ENCODE measurements at places on chromosomes 13 and 19. TPM values are rescaled to one million over a fixed set of nuclear protein-coding genes. Genes with fewer than 3 reads are reported as not detected.

GRCh38 chr13:100461309-100462030 lies 127.1 kb downstream of the GGACT start:
- no peak overlapping the region for H3K27ac ChIP-seq
- no peaks in the 10 kb centered on the region for H3K27me3 ChIP-seq
- H3K36me3 ChIP-seq, result no peaks in the 10 kb centered on the region
- DNase-seq, result no peak
- no peak overlapping the region for H3K4me3 ChIP-seq

DNA sequence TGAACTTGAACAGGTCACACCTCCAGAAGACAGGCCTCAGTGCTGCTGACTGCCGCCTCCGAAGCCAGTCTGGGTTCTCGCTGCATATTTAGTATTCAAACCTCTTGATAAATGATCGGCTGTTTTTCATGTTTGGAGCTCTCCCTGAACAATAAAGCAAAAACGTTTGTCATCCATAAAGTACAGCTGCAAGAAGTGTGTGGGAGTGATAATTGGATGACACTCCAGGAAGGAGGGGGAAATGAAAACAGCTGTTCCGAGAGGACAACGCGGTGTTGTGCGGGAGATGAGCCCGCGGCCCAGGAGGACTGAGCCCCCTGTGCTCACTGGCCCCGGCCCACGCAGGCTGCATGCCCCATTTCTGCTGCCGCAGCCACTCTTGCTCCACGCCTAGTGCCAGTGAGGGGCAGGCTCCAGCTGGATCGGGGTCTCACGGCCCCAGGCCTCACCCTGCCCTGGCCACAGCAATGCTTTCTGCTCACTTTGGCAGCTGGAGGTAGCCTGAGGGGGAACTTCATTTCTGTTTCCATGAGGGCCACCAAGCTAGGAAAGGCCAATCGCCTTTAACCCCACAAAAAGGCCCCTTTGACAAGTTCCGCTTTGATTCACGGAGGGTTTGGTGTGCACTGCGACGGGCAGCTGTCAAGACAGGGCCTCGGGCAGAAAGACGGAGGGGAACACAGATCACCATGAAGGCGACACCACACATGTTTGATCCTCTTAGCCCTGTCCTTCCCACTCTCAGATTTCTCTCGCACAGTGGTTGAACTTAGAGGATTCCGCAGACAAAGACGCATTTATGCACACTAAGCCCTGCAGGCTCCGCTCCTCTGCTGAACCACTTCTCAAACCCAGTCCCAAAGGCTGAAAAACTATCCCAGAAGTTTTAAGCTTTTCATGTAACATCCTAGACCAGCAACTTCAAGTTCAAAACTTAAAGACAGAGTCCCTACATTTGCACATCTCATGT lies 537.6 kb downstream of the EFNB2 start:
- DNase-seq, result no peak
- H3K36me3 ChIP-seq, result no peaks in the 10 kb centered on the region
- no peaks in the 10 kb centered on the region for H3K27me3 ChIP-seq
- no peak overlapping the region for H3K27ac ChIP-seq

DNA sequence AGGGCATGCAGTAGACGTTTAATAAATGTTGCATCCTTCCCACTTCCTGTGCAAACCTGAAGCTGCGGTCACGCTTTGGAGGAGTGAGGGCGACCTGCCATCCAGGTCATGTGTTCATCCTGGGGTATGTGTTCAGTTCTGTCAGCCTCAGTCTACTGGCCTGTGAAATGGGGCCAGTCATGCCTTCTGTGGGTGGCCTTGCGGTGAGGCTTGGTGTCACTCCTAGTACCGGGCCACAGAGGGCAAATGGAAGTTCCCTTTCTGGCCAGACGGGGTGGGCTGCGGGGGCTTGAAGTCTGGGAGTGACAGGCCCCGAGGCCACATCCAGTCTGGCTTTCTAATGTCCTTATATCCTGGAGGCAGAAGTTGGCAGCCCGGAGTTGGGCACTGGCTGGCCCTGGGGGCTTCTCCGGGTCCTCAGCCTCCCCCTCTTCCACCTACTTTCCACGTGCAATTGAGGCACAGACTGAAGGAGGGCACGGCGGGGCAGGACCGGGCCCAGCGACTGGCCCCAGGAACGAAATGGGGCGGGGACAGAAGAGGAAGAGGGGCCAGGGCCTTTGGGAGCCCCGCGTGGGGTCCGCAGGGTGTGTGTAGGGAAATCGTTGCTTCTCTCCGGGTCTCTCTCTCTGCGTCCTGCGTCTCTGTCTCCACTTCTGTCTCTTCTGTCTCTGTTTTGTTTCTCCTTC lies 11.1 kb downstream of the PDE4A start:
- no peaks in the 10 kb centered on the region for H3K27me3 ChIP-seq
- DNase-seq, result no peak
- peak overlapping the region; percentile 75 for H3K4me3 ChIP-seq
- H3K4me1 ChIP-seq, result peaks cover 31% of the 10 kb centered on the region

DNA sequence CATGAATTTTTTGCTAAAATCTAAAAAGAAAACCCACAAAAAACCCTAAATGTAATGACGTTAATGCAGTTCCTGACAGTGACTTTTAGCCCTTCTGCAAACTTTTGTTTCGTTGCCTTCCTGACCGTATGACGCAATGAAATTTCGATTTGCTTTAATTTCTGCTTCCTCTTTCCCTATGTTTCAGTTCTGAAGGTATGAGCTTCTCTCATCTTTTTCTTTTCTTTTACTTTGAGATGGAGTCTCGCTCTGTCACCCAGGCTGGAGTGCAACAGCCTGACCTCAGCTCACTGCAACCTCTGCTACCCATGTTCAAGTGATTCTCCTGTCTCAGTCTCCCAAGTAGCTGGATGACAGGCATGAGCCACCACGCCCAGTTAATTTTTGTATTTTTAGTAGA lies 6.1 kb upstream of the LILRA5 start:
- peaks cover 38% of the 10 kb centered on the region for H3K27me3 ChIP-seq
- no peak for DNase-seq
- H3K36me3 ChIP-seq, result no peaks in the 10 kb centered on the region
- H3K4me3 ChIP-seq, result no peak overlapping the region

- H3K4me3 ChIP-seq, result no peak overlapping the region
- no peak for DNase-seq
- H3K36me3 ChIP-seq, result no peaks in the 10 kb centered on the region
Measured at GRCh38 chr19:27734496-27735220, 1478.3 kb downstream of the UQCRFS1 start.

GRCh38 chr19:7869453-7869909 lies 4.7 kb downstream of the PRR36 start:
- H3K27me3 ChIP-seq, result peaks cover 62% of the 10 kb centered on the region
- H3K27ac ChIP-seq, result peak overlapping the region; percentile 28
- no peaks in the 10 kb centered on the region for H3K36me3 ChIP-seq
- H3K4me1 ChIP-seq, result peaks cover 12% of the 10 kb centered on the region
- DNase-seq, result peak; percentile 66

DNA sequence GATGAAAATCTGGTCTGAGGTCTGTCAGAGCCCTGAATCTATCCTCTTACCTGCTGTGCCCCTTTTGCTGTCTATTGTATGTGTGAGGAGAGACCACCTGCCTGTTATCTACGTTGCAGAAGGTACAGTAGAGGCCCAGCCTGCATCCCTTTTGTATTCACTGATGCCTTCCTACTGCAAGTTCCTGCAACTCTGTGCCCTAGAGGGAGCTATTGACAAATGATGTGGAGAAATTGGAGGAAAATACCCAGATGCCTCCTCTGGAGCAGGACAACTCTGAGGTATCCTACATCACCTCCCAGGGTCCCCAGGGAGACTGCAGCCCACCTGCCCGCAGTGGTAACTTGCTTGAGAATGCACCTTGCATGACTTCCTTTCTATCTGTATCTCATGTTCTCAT lies 33.7 kb downstream of the SIAH3 start:
- H3K4me3 ChIP-seq, result no peak overlapping the region
- no peaks in the 10 kb centered on the region for H3K4me1 ChIP-seq
- no peak overlapping the region for H3K27ac ChIP-seq
- H3K36me3 ChIP-seq, result no peaks in the 10 kb centered on the region
- no peaks in the 10 kb centered on the region for H3K27me3 ChIP-seq

- H3K36me3 ChIP-seq, result no peaks in the 10 kb centered on the region
- H3K4me1 ChIP-seq, result no peaks in the 10 kb centered on the region
- DNase-seq, result no peak
- H3K27me3 ChIP-seq, result no peaks in the 10 kb centered on the region
- H3K4me3 ChIP-seq, result no peak overlapping the region
Measured at GRCh38 chr19:38125238-38125637, 98.8 kb downstream of the DPF1 start.

GRCh38 chr19:16420336-16420676 lies 51.5 kb downstream of the EPS15L1 start:
- no peak overlapping the region for H3K4me3 ChIP-seq
- peaks cover 90% of the 10 kb centered on the region for H3K36me3 ChIP-seq
- DNase-seq, result no peak
- H3K27me3 ChIP-seq, result no peaks in the 10 kb centered on the region
- peaks cover 27% of the 10 kb centered on the region for H3K4me1 ChIP-seq

DNA sequence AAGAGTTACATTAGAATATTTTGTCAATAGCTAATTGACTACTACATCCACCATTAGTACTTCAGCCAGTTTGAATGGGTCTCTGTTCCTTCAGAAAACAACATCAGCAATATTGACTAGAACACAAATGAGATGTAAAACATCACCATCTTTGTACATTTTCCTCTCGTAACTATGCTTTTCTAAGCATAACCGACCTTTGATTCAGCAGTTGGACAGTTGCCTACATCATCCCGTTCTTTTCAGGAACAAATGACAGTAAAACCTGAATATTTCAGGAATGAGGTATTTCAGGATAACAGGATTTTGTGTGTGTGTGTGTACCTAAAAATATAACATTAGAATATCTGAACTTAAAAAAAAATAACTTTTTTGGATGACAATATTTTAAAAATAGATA lies 60.9 kb downstream of the STARD13 start:
- no peaks in the 10 kb centered on the region for H3K27me3 ChIP-seq
- H3K4me3 ChIP-seq, result no peak overlapping the region
- H3K4me1 ChIP-seq, result peaks cover 56% of the 10 kb centered on the region
- H3K27ac ChIP-seq, result no peak overlapping the region

GRCh38 chr13:46757640-46758039 lies 39.3 kb downstream of the ESD start:
- no peak overlapping the region for H3K27ac ChIP-seq
- no peak for DNase-seq
- no peaks in the 10 kb centered on the region for H3K4me1 ChIP-seq
- H3K27me3 ChIP-seq, result no peaks in the 10 kb centered on the region
- H3K36me3 ChIP-seq, result no peaks in the 10 kb centered on the region

DNA sequence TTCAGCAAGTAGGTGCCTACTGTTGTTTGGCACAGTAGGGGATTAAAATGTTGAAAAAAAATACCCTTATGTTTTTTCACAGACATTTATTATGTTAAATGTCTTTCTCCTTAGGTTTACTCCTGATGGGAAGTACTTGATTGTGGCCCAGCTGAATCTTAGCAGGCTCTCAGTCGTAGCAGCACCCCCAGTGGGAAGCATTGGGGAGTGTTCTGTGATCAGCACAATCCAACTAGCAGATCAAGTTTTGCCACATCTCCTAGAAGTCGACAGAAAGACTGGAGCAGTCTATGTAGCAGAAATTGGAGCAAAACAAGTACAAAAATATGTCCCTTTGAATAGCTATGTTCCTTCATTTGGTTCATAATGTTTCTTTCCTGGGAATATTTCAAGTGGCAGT lies 9.3 kb downstream of the NHLRC3 start:
- H3K27ac ChIP-seq, result no peak overlapping the region
- peaks cover 44% of the 10 kb centered on the region for H3K36me3 ChIP-seq
- no peak overlapping the region for H3K4me3 ChIP-seq

DNA sequence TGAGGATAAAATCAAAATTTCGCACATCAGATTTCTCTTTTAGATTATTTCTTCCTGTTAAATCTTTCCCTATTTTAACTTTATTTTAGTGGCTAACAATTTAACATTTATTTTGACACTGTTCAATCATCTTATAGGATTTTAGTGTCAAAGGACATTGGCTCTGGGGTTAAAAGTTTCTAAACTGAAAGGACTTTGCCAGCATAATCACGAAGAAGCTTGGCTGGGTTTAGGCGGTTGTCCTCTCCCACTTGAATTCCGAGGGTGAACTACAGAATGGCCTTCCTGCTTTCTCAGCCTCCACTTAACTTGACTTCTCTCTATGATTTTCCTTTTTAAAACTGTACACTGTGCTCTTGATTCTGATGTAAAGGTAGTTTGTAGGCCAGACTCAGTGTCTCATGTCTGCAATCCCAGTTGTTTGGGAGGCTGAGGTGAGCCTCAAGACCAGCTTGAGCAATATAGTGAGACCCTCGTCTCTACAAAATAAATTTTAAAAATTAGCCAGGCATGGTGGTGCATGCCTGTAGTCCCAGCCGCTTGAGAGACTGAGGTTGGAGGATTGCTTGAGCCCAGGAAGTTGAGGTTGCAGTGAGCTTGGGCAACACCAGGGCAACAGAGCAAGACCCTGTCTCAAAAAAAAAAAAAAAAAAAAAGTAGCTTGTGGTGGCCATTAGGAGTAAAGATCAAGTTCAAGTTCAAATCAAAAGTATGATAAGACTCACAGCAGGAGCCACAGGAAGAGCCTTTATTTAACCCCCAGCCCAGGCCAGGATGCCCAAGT lies 54.8 kb upstream of the KATNAL1 start:
- H3K36me3 ChIP-seq, result peaks cover 7% of the 10 kb centered on the region
- no peak for DNase-seq
- no peak overlapping the region for H3K4me3 ChIP-seq
- no peak overlapping the region for H3K27ac ChIP-seq
- peaks cover 9% of the 10 kb centered on the region for H3K4me1 ChIP-seq

GRCh38 chr13:32209652-32210051 lies 105.5 kb downstream of the ZAR1L start:
- no peak overlapping the region for H3K4me3 ChIP-seq
- H3K4me1 ChIP-seq, result peaks cover 58% of the 10 kb centered on the region
- DNase-seq, result no peak
- H3K36me3 ChIP-seq, result peaks cover 81% of the 10 kb centered on the region

- no peak overlapping the region for H3K27ac ChIP-seq
- no peaks in the 10 kb centered on the region for H3K27me3 ChIP-seq
- no peaks in the 10 kb centered on the region for H3K4me1 ChIP-seq
- no peaks in the 10 kb centered on the region for H3K36me3 ChIP-seq
- H3K4me3 ChIP-seq, result no peak overlapping the region
Measured at GRCh38 chr13:78881751-78882150, 222.8 kb upstream of the OBI1 start.

- H3K36me3 ChIP-seq, result no peaks in the 10 kb centered on the region
- no peak within 1 kb of the TSS for H3K4me3 ChIP-seq
- DNase-seq, result no peak
Measured at GRCh38 chr19:41876847-41877832, at the start of gene CD79A. Gene CD79A (plus strand): TSS chr19:41877279. CDS start chr19:41877305, 26 bp downstream.

- DNase-seq, result no peak
- peak overlapping the region; percentile 51 for H3K4me3 ChIP-seq
- peaks cover 8% of the 10 kb centered on the region for H3K4me1 ChIP-seq
Measured at GRCh38 chr13:20161951-20162300, 1.1 kb upstream of the GJA3 start.

The NLRP4 gene
- not detected for total RNA-seq

The OR10H1 gene
- total RNA-seq, result not detected

The SMIM44 gene
- total RNA-seq, result not detected

The CBLC gene
- total RNA-seq, result 0.38 TPM

The DEDD2 gene
- total RNA-seq, result 14.6 TPM

All from heart right ventricle (tissue), 16 donors.